ENCODE measurements at places on chromosomes 3 and 15.

DNA sequence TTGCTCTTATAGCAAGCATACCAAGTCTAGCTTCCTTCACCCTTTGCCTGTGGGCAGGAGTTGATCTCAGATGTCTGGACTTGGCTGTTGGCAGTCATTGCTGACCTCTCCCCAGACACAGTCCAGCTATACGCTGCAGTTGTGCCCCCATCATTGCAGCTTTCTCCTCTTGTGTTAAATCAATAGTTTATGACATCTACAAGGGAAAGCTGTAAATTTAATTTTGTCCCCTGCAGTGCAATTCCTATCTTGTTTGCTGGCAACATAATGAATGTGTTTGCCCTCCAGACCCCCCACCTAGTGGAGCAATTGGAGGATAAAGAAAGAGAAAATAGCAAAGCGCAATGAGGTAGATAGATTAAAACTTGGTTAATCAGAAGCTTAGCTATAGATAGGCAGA is 280.2 kb downstream of the LSAMP start:
- no peak for DNase-seq

- DNase-seq = no peak
Measured at GRCh38 chr3:170634663-170635384, 48.9 kb upstream of the SLC7A14 start.

- DNase-seq = no peak
Measured at GRCh38 chr3:5811016-5811415, 623.5 kb downstream of the EDEM1 start.

- DNase-seq = no peak
Measured at GRCh38 chr3:127606086-127606805, 8.0 kb downstream of the MCM2 start.

DNA sequence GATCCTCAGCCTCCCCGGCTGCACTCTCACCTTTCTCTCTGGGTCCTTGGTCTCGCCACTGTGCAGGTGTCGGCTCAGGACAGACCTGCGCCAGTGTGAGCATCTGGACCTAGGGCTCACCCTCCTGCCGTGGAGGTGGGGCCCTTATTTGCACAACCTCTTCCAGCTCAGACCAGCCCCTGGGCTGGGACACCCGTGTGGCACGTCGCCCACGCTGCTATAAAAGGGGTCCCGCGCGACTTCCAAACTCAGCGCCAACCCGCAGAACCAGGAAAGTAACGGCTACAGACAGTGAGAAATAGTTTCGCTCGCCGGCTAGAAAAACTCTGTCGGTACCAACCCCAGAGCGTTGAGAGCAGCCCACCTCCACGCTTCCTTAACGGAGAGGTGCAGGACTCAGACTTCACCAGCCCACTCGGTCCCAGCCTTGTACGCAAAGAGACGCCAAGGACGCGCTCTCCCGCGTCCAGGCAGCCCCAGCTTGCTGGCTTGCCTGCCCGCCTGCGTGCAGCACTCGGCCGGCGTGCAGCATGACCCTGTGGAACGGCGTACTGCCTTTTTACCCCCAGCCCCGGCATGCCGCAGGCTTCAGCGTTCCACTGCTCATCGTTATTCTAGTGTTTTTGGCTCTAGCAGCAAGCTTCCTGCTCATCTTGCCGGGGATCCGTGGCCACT is at the start of the genes DUOX2 and DUOXA2:
TSS of gene DUOX2 (minus strand) at position 97 of the 675 bp plus-strand sequence. CDS start 761 bp downstream, outside the sequence.
TSS of gene DUOXA2 (plus strand) at position 251 of the 675 bp plus-strand sequence. CDS start at position 531, 280 bp downstream.
- no peak for DNase-seq

DNA sequence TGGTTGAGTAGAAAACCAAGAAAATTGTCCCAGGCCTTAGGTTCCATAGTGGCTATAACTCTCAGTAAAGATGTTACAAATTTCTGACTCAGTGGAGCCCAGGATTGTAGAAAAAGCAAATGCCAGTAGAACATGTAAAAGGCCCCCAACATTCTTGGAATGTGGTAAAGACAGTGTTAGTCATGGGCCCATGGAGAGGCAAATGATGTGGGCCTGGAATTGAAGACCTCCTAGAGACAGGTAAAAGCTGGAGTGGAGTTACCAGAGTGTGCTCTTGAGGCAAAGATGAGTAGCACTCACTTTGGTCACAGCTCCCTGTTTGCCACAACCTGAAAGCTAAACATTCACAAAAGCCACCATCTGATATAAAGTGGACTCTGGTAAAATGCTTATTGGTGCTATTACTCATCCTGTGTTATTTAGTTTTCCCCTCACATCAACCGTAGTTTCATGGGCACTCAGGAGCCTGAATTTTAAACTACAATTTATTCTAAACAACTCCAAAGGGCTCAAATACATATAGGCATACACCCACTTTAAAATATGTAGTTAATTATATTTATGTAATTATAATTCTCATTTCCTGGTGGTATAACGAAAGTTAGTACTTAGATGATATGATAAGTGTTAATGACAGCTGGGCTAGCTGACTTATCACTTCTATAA is 359.6 kb upstream of the NECTIN3 start:
- no peak for DNase-seq

DNA sequence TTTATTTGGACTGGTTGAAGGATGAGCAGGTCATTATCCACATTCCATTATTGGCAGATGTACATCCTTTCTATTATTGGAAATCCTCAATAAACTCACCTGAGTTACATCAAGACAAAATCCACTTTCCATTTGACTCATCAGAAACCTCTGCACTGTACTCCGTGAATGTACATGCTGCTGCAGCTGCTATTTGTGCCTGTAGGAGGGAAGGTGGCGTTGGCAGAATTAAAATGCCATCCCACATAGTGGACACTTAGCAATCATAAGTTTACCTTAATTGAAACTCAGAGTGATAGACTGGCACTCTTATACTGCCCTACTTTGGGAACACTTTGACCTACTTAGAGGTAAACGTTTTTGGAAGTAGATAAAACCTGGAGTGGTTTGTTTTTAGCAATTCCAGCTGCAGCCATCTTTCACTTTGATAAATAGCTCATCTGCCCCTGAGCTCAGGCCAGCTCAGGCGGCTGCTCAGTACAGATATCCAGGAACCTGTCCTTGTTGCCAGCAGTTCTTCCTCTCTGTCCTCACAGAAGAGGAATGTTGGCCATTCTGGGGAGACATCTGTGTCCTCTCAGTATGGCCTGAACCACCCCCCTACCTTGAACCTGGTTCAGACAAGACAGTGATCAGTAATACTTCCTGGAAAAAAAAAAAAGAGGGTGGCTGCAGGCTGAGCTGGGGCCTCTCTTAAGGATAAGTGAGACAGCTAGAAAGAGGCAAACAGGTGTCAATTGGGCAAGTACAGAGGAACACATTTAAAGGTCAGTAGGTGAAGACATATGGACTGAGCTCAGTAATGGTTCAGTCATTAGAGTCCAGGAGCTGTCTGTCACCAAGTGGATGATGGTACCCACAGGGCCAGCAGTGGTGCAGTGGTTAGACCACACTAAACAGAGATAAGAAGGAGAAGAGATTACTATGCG is 153.4 kb upstream of the UMPS start:
- DNase-seq = no peak

- DNase-seq = no peak
Measured at GRCh38 chr3:135050536-135050935, 255.5 kb downstream of the EPHB1 start.

- DNase-seq = no peak
Measured at GRCh38 chr3:105653868-105654267, 214.9 kb downstream of the CBLB start.

DNA sequence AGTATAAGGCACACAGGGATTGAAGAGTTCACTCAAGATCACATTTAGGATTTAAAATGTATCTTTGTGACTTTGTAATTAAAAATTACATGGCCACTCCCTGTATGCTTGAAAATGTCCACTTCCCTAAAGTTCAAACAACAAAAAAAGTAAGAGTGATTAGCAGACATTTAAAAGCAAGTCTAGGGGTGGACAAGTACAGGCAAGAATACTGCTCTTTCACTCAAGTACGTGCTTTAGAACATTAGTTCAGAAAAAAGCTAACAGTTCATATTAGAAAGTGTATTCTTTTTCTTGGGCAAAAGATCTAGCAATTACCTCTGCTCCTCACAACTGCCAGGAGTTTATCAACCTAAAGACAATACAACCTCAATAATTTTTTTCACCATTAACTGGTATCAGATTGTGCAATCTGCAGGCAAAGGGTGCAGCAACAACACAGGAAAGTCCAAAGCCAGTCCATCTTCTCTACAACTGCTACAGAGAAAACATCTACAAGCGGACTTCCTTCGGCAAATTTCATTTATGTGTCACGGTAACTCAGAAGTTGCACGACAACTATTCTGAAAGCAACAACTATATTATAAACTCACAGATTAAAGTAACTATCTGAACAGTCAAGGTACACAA is 18.1 kb downstream of the CHSY1 start:
- DNase-seq = no peak

DNA sequence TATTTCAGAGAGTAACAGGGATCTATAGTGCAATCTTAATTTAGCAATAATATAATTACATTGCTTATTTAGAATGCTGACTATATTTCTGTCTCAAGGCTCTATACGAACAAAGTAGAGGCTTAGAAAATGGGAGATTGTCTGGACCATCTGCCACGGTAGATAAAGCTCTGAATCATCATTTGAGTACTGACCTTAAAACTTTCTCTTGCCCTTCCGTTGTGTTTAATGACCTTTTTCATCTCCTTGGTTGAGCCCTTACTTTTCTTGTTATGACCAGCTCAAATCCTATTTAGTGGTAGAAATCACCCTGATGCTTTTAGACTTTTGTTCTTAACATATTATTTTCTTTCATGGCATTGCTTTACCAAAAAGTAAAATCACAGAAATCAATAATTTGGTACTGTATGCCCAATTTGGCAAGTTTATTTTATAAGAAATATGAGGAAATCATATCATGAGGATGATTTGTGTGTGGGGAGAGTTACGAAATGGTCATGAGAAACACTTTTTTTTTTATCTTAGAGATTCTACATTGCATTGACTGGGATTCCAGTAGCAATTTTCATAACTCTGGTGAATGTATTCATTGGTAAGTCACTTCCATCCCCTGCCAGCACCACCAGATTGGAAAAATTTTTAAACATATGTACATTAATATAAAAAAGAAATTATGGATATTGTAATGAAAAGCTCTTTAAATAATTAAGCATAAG is 11.0 kb downstream of the NDUFB5 start:
- no peak for DNase-seq

DNA sequence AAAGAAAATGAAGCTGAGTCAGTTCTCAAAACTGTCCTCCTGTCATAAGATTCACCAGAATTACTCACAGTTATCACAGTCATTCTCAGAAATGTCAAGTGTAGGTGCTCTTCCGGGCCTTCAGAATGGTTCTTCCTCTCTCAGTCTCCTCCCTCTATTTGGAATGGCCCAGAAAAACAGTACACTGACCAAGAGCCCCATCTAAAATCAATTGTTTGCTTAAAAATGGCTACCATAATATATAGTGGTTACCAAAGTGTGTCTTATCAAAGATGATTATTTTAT is 99.8 kb downstream of the MECOM start:
- DNase-seq = no peak

- no peak for DNase-seq
Measured at GRCh38 chr15:80695911-80696661, 976 bp downstream of the ABHD17C start.

DNA sequence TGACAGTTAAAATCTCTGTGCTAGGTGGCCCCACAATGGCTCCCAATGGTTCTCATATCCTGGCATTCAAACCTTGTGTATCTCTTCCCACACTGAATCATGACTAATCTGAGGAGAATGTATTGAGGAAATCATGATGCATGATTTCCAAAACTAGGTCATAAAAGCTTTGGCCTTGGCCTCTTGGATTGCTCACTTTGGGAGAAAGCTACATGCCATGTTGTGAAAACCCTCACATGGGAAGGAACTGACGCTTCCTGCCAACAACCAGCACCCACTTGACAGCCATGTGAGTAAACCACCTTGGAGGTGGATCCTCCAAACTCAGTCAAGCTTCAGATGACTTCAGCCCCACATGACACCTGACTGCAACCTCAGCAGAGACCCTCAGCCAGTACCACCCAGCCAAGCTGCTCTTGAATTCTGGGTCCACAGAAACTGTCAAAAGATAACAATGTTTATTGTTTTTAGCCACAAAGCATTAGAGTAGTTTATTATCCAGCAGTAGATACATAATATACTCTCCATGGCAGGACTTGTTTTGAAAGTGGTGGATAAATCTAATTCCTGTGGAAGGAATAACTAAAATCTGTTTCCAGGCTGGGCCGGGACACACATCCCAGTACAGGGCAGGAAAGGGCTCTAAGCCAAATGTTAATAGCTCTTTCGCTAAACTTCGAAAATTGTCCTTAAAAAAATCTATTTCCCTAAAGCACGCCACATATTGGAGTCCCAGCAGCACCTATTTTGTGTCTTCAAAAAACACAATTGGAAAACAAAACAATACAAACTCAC is 1.0 kb upstream of the ZNF620 start:
- DNase-seq = peak; percentile 96

- DNase-seq = no peak
Measured at GRCh38 chr15:58331560-58331912, 100.3 kb upstream of the LIPC start.

DNA sequence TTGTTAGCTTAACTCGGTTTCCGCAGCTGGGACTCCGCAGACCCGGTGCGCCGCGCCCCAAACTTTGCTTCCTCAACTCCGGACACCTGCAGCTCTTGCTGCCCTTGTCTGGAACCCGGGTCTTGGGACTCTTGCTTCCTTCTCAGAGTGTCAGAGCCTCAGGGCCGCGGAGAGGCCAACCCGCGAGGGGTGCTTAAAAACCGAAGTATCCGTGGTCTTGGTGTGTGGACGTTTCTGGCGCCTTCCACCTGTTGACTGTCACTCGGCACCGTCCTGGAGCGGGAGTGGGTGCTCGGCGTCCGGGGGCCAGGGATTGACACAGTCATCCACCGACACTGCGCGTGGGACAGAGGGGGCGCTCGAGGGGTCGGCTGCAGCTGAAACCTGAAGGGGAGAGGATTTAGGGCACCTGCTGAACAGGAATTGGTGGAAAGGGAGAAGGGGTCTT is 386 bp downstream of the SQOR start:
- no peak for DNase-seq

DNA sequence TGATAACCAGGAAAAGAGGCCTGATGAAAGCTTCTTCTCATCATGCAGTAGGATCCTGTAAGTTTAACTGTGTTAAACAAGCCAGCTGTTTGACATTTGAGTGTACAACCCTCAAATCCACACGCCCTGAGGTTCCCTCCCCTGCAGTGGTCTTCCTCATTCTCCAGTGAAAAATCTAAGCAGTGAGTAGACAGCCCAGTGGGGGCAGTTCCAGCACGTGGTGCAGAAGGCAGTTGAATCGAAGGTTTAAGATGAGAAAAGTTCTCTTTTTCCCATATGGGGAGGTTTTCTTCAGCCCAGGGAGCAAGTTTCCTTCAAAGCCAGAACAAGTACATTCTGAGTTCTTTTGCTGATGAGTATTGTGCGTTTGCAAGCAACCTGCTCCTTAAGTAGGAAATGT is 174.5 kb downstream of the NR2F2 start:
- no peak for DNase-seq

DNA sequence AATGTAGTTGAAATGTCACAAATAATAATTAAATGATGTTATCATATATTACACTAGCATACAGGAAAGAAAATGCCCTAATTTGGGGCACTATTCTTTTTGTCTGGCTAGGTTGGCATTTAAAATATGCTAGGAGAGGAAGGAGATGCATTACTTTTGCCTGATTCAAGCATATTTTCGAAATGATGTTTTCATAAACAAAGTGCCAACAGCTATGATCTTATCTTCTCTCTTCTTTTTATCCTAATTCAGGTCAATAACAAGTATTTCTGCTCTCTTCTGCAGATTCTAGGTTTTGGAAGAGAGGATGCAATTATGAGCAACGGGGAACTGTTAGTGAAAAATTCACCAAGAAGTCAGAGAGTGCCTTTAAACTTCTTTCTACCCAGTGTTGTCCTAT is 55.8 kb upstream of the NR2F2 start:
- no peak for DNase-seq
